ENCODE measurements at places on chromosomes 11 and 22.

DNA sequence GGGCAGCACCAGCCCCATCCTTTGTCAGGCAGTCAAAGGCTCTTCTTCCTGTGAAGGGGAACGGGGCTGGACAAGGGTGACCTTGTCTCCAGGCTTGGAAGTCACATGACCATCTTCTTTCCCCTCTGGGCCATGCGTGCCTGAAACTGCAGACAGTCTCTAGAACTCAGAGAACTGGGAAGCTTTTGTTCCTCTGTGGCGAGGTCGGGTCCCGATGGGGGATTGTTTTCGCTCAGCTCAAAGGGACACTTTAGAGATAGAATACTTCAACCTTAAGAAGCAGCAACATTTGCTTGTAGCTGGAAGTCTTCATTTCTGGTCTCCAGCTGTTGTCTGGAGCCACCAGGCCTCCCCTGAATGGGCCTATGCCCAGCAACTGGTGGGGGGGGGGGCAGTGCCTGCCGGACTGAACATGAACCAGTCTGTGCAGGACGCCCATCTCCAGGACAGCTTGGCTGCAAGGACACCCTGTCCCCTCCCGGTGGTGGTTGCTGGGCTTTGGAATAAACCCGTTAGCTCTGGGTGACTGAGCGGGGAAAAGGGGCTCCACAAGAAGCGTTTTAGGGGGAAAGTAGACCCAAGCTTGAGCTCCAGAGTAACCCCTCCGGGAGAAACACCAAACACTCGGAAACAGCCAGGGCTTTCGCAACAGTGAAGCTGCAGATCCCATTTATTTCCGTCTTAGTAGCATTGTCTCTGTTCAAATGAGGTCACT lies 55.7 kb upstream of the EMID1 start:
- ATAC-seq: no peak

DNA sequence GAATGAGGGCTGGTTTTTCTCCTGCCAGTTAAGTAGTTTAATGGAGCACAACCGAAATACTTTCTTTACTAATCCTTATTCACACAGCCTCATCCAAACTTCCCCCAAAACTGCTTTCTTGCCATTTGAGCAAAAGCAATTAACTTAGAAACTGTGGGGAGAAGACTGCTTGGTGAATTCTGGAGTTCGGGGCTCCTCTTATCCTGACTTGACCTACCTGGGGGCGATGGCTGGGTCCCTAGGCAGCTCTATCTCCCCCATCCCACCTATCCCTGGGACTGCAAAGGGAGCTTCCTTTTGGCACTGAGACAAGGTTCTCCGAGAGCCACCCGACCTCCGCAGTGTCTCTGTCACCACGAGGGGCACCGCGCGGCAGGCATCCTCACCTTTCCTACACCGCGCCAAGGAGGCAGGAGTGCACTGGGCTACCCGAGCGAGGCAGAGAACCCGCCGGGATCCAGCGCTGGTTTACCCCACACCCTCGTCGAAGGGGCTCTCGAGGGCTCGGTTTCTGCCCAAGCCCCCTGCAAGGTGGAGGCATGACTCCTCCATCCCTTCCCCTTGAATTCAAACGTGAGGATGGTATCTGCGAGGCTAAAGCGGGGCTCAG lies 759 bp downstream of the DESI1 start:
- peak; percentile 37 for ATAC-seq

DNA sequence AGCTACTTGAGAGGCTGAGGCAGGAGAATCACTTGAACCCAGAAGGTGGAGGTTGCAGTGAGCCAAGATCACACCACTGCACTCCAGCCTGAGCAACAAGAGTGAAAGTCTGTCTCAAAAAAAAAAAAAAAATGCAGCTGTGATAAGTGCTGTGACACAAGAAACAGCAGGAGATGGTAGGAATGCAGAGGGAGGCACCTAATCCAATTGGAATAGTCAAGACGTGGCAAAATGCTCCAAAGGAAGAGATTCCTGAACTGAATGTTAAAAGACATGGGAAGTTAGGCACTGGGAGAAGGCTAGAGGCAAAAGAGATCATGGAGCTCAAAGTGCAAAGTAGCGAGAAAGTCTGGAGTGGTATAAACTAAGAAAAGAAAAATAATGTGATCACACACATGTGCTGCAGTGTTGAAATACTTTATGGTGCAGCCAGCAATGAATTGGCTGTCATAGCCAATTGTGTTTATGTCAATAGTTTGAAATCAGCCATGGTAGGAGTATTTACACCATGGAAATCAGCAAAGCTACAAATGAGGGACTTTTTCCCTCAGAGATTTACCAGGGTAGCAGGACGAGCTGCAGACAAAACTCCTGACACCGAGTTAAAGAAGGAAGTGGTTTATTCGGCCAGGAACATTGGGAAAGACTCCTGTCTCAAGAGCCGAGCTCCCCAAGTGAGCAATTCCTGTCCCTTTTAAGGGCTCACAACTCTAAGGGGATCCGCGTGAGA lies 40.9 kb upstream of the LIPT2 start:
- no peak for ATAC-seq

- no peak for ATAC-seq
These were observed 670.9 kb downstream of the BRD1 start for GRCh38 chr22:49156662-49157285.

DNA sequence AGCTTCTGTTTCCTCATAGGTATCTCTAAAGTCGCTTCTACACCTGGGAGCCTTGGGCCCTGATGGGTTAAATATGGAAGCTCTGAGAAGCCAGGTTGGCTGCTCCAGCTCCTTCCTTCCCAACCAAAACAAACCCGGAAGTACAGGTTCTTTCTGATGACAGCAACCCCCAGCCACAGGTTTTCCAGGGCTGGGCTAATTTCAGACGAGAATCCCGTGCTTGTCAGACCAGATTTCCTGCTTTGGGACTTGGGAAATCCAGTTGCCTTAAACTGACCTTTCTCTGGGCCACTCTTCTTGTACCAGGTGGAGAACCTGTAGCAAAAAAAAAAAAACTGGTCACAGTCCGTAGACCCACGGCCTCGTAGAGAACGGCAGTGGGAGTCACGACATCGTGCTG lies 51.9 kb downstream of the RBX1 start:
- ATAC-seq: no peak

- no peak for ATAC-seq
These were observed 47.0 kb upstream of the ALKBH3 start for GRCh38 chr11:43833657-43834073.

DNA sequence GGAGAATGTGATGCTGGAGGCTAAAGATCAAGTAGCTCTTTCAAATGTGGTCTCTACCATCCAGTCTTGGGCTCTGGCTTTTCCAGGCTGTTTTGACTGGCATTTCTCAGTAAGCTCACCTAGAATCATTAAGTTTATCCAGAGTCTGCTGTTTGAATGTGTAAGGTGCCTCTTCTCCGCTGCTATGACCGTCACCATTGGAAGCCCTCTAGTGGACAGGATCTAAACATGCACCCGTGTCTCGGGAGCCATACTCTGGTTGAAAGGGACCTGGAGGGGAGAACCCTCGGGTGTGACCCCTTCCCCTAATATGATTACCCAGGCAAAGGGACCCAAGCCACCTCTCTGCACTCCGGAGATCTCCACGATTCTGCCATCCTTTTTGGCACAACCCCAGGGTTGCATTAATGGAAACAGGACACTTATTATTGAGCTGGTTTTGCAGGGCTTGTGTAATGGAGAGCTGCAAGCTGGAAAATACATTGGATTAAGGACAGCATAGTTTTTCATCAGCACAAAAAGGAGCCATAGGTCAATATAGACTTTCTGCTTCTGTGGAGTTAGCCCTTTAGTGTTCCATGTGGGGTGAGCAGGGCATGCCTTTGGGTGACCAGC lies 191.0 kb upstream of the LARGE1 start:
- ATAC-seq: peak; percentile 64

DNA sequence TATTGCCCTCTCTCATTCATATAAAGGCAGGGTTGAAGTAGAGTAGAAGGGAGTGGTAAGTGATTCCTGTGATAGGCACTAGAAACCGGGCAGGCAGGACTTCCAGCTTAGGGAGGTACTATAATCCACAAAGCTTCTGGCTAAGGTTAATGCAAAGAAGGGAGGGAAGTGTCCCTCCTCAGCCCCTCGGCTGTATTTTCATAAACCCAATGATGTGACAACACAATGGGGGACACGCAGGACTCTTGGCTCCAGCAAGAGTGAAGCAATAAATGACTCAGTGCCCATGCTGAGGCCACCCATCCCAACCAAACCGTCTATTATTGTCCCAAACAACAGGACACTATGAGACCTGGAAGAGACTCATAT lies 90.7 kb downstream of the ETS1 start:
- ATAC-seq: peak; percentile 51

DNA sequence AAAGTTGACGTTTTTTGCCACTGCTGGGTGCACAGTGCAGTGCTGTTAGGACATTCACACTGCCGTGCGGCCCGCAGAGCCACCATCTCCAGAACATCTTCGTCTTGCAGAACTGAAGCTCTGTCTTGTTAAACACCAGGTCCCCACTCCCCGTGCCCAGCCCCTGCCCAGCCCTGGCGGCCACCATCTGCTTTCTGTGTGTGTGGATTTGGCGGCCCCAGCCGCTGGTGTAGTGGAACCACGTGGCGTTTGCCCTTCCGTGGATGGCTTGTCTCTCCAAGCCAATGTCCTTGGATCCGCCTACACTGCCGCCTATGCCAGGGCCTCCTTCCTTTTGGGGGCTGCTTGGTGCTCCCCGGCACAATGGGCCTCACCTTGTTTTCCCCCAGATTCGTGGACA lies 8.2 kb upstream of the MUC5AC start:
- ATAC-seq: no peak
